Upper lobe of right lung (tissue), 1 donor: ENCODE measurements at places on chromosomes 16 and 17. TPM values are rescaled to one million over a fixed set of nuclear protein-coding genes. Genes with fewer than 3 reads are reported as not detected.
A peak's percentile ranks its signal among the peaks of the same experiment; 100 is the strongest.

DNA sequence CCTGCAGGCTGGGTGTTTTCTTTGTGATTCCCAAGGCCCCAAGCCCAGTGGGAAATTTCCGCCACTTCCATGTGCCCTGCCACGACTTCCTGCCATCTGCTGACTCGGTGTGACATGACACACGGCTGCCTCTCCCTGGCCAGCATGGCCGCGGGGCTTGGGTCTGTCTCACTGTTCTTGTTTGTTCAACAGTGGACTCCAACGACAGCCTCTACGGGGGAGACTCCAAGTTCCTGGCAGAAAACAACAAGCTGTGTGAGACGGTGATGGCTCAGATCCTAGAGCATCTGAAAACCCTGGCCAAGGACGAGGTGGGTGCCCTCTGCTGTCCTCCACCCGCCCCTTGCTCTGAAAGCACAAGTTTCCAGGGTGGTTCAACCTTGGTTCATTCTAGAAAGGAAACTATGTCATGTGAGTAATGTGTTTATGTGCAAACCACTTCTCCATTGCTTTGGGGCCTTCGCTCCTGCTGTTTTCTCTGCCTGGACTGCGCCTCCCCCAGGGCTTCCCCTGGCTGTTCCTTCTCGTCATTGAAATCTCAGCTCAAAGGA is 26.8 kb downstream of the KNOP1 start:
- H3K27ac ChIP-seq, result peak overlapping the region; percentile 36
- H3K4me1 ChIP-seq, result peaks cover 14% of the 10 kb centered on the region
- peaks cover 31% of the 10 kb centered on the region for H3K36me3 ChIP-seq
- H3K27me3 ChIP-seq, result no peaks in the 10 kb centered on the region

GRCh38 chr17:76515274-76515949 is 14.2 kb upstream of the RHBDF2 start:
- H3K27ac ChIP-seq, result peak overlapping the region; percentile 80
- H3K4me1 ChIP-seq, result peaks cover 16% of the 10 kb centered on the region
- no peaks in the 10 kb centered on the region for H3K36me3 ChIP-seq
- H3K4me3 ChIP-seq, result peak overlapping the region; percentile 19

DNA sequence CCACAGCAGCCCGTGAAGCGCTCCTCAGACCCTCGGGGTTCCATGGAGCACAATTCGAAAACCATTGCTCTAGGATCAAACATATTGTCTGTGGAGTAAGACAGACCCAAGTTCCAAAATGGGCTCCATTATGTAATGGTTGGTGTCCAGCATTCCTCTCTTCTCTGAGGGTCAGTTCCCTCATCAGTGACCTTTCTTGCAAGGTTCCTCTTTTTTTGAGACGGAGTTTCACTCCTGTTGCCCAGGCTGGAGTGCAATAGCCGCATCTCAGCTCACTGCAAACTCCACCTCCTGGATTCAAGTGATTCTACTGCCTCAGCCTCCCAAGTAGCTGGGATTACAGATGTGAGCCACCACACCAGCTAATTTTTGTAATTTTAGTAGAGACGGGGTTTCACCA is 28.4 kb downstream of the PLXDC1 start:
- DNase-seq, result no peak
- H3K4me1 ChIP-seq, result no peaks in the 10 kb centered on the region
- no peaks in the 10 kb centered on the region for H3K36me3 ChIP-seq
- no peak overlapping the region for H3K27ac ChIP-seq
- no peaks in the 10 kb centered on the region for H3K27me3 ChIP-seq

GRCh38 chr17:6374761-6375312 is 60.1 kb downstream of the AIPL1 start:
- H3K27me3 ChIP-seq, result peaks cover 18% of the 10 kb centered on the region
- H3K27ac ChIP-seq, result no peak overlapping the region
- no peak for DNase-seq
- no peaks in the 10 kb centered on the region for H3K36me3 ChIP-seq

DNA sequence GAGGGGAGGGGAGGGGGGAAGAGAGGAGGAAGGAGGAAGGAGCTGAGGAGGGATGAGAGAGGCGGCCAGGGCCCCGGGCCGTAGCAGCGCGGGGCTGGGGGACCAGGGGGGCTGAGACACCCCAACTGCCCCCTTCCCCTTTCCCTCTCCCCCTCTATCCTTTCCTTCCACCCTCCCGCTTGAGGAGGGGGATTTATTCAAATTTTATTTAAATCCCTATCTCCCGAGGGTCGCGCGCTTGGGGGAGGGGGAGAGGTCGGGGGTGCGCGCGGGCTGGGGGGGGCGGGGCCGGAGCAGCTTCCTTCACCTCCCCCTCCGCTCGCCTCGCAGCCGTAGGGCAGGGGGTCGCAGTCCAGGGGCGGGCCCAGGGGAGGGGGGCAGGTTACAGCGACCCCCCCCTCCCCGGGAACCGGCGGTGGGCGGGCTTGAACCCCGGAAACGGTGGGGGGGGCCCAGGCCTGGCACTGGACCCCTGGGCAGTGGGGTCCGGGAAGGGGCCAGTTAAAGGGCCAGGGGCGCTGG is at the start of gene FBXL19:
TSS of gene FBXL19 (plus strand) at position 19 of the 522 bp plus-strand sequence. CDS start 2,183 bp downstream, outside the sequence.
- no peaks in the 10 kb centered on the region for H3K27me3 ChIP-seq
- peak within 1 kb of the TSS; percentile 72 for H3K4me3 ChIP-seq
- no peaks in the 10 kb centered on the region for H3K36me3 ChIP-seq
- DNase-seq, result peak; percentile 78
- peak within 1 kb of the TSS; percentile 98 for H3K27ac ChIP-seq

- no peaks in the 10 kb centered on the region for H3K27me3 ChIP-seq
- H3K4me1 ChIP-seq, result no peaks in the 10 kb centered on the region
- no peak overlapping the region for H3K4me3 ChIP-seq
- no peak for DNase-seq
- H3K36me3 ChIP-seq, result no peaks in the 10 kb centered on the region
- H3K27ac ChIP-seq, result no peak overlapping the region
These were observed 357.6 kb upstream of the C16orf82 start for GRCh38 chr16:26709175-26709574.

DNA sequence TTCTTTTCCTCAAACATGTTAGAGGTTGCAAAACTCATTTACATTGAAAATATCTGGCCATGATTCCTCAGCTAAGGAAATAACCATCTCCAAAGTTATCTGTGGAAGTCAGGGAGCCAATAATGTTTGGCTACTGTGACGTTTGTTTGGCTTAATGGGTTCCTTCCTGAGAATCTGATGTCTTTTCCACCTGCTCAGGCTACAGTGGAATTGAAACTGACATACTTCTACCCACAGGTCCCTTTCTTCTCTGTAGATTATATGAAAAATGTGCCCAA is 221.1 kb upstream of the XYLT1 start:
- H3K27ac ChIP-seq, result no peak overlapping the region
- no peak overlapping the region for H3K4me3 ChIP-seq
- no peaks in the 10 kb centered on the region for H3K27me3 ChIP-seq
- no peaks in the 10 kb centered on the region for H3K36me3 ChIP-seq
- H3K4me1 ChIP-seq, result no peaks in the 10 kb centered on the region

- DNase-seq, result peak; percentile 54
- peaks cover 33% of the 10 kb centered on the region for H3K4me1 ChIP-seq
- H3K27me3 ChIP-seq, result no peaks in the 10 kb centered on the region
- peak overlapping the region; percentile 47 for H3K27ac ChIP-seq
- no peaks in the 10 kb centered on the region for H3K36me3 ChIP-seq
- H3K4me3 ChIP-seq, result no peak overlapping the region
These were observed 9.7 kb downstream of the PRR29 start for GRCh38 chr17:64007838-64008282.

- H3K27ac ChIP-seq, result peak within 1 kb of the TSS; percentile 99
- H3K36me3 ChIP-seq, result peaks cover 28% of the 10 kb centered on the region
- DNase-seq, result peak; percentile 90
- H3K4me1 ChIP-seq, result peaks cover 48% of the 10 kb centered on the region
- H3K27me3 ChIP-seq, result no peaks in the 10 kb centered on the region
These were observed at the start of gene CACNB1 for GRCh38 chr17:39197380-39198185. TSS of gene CACNB1 (minus strand) at chr17:39197669. CDS start at chr17:39197495, 174 bp downstream.

- no peak overlapping the region for H3K4me3 ChIP-seq
- H3K36me3 ChIP-seq, result no peaks in the 10 kb centered on the region
- H3K4me1 ChIP-seq, result no peaks in the 10 kb centered on the region
- H3K27ac ChIP-seq, result no peak overlapping the region
These were observed 249.9 kb upstream of the MON1B start for GRCh38 chr16:76941113-76941512.

DNA sequence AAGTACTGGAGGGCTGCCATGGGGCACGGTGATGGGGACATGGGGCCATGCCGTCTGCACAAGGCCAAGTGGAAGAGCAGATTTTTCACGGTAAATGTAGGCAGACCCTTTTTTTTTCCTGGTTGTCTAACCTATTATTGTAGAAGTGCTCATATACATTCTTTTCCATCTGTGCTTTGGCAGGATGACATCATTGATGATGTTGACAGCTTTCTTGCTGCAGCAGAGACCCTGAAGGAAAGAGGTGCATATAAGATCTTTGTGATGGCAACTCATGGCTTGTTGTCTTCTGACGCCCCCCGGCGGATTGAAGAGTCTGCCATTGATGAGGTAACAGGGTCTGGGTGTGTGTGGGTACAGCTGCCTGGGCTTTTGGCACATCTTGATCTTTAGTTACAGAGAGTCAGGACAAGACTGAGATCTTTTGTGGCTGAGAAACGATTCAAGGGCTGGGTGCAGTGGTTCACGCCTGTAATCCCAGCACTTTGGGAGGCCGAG is 23.3 kb upstream of the SLC5A10 start:
- no peak overlapping the region for H3K4me3 ChIP-seq
- no peak for DNase-seq
- no peaks in the 10 kb centered on the region for H3K27me3 ChIP-seq
- H3K27ac ChIP-seq, result no peak overlapping the region
- no peaks in the 10 kb centered on the region for H3K4me1 ChIP-seq

- H3K27ac ChIP-seq, result peak overlapping the region; percentile 75
- peak overlapping the region; percentile 82 for H3K4me3 ChIP-seq
- no peaks in the 10 kb centered on the region for H3K36me3 ChIP-seq
- H3K4me1 ChIP-seq, result peaks cover 3% of the 10 kb centered on the region
These were observed 677 bp downstream of the CBX1 start for GRCh38 chr17:48100591-48101011.

Gene CIBAR2
- total RNA-seq, result not detected

Gene TSEN54
- total RNA-seq, result 21.6 TPM
